Lower lobe of right lung (tissue), 2 donors: ENCODE measurements at places on chromosomes 2 and 18. TPM values are rescaled to one million over a fixed set of nuclear protein-coding genes. Genes with fewer than 3 reads are reported as not detected.

Gene UXS1
- 60.0 TPM for total RNA-seq

GRCh38 chr2:223994562-223995162, 37.4 kb downstream of the MRPL44 start:
- DNase-seq, result no peak

Gene ZFP36L2
- 136 TPM for total RNA-seq

DNA sequence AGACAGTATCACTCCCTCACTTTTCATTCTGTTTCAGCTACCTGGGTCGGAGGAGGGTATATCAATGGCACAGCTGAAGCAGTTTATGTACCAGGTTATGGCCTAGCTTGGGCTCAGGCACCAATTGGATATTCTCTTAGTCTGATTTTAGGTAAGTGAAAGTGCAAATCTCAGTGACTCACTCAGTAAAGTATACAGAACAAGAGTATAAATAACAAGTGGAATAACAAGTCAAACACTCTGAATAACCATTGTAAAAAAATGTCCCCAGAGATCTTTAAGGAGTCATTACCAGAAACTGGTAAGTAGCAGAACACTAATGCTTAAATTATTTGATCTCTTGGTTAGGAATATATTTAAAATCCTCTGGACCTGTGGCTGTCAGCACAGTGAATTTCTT, 5.7 kb downstream of the SLC5A7 start:
- DNase-seq, result no peak

DNA sequence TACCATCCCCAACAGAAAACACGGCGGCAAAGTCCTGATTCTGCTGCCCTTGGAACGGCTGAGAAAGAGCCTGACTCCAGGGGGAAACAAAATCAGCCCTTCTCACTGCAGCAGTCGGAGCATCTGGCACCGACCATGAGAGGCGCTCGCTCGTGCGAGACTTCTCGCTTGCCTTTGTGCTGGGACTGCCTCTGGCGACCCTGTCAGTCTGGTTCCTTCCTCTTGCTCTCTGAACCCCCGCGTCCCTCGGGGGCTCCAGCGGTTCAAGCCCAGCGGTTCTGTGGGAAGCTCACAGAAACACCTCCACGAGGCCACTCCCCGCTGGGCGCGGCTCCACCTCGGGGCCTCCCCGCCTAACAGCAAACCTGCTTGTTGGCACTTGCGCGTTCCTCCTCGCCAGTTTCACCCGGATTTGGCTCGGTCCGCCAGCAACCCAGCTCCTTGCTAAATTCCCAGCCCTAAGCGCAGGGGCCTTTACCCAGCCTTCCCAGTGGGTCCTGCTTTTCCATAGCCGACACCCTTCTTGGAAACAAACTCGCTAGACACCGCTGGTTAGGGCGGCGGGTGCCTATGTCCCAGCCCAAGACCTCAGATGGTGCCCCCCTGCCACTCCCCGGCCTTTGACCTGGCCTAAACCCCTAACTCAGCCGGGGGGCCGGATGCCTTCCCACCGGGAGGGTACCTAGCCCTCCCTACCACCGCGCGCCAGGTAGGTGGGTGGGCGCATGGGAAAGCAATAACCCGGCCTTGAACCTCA, 2.2 kb downstream of the RND3 start:
- peak; percentile 83 for DNase-seq

DNA sequence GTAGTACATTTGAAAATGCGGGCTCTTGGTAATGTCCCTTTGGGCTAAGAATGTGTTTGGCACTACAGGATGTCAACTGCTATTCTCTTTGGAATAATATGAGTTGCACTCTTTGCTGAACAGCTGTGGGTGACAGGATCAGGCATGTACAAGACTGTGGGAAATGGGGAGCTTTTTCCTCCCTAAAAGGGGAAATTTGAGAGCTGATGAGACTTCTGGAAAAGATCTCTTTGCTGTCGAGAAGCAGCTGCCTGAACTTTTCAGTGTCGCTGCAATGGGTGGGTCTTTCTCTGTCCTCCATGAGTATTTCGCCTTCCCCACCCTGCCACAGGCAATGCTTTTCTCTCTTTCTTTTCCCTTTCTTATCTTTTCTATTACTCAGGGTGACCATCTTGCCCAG, 762.2 kb upstream of the GCFC2 start:
- DNase-seq, result no peak

- no peak for DNase-seq
Measured at GRCh38 chr18:45783097-45784075, 42.1 kb upstream of the SIGLEC15 start.

Gene COBLL1
- 89.4 TPM for total RNA-seq

Gene LYG1
- 1.0 TPM for total RNA-seq
